Activated CD8-positive, alpha-beta T cell treated with anti-CD3 and anti-CD28 coated beads, Interleukin-2, amount 10 ng/mL, durations not matched to agents 7 days and 5 days (primary cell): ENCODE measurements at places on chromosomes 5 and 9. TPM values are rescaled to one million over a fixed set of nuclear protein-coding genes. Genes with fewer than 3 reads are reported as not detected.

Gene PCDHGA7
- total RNA-seq = not detected

Gene KIF2A
- total RNA-seq = 151 TPM

Gene FCN2
- not detected for total RNA-seq

Gene LCN12
- total RNA-seq = 1.7 TPM

Gene LVRN
- total RNA-seq = not detected

Gene POU5F2
- total RNA-seq = 1.1 TPM

Gene ISL1
- total RNA-seq = not detected

Gene PCDHB3
- not detected for total RNA-seq

GRCh38 chr9:132993511-132993939, 15.0 kb downstream of the GFI1B start:
- no peak for DNase-seq

DNA sequence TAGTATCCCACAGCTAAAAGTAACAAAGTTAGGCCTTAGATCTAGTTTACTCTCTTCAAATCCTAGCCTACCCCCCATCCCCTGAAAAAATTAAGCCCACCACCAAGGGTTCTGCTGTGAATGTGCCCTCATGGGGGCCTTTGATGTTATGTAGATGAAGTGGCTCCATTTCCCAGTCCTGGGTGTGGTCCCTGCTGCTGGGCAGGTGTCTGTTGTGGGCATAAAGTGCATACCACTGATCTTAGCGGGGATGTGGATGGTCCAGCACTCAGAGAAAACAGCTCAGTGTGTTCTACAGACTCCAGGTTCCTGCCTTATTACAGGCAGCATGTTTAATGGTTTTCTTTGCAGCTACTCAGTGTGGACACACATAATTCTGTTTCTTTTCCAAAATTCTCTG, 1.9 kb downstream of the PCBD2 start:
- DNase-seq = no peak

- no peak for DNase-seq
Observed at GRCh38 chr5:126883564-126884245, 106.8 kb downstream of the LMNB1 start.

DNA sequence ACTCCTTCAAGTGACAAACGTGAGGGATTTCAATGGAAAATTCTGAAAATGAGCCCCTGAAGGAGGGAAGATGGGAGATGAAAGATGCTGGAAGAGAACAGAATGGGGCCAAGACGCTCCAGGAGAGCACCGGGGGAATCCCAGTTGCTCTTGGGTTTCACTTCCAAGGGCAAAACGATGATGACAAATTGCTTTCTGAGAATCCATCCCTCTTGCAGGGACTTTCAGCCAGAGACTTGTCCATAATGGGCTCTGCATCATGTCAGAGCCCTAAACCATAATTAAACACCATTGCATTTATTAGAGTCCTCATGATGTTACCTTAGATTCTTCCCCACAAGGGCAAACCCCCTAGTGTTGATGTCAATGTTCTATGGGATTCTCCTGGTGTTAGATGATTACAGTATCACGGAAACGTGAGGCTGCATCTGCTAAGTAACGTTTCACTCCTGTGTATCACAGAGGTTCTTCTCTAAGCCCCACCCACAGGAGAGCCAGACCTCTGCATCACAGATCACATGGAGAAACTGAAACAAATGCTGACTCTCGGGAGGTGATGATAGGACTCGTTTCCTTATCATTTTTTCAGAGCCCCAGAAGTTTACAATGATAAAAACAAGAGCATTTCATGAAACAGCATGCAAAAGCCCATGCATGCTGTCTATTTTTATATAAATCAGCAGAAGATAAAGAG, 114.4 kb downstream of the TENT4A start:
- DNase-seq = peak; percentile 80

GRCh38 chr5:108727236-108727650, 20.5 kb upstream of the FER start:
- no peak for DNase-seq

GRCh38 chr9:127451608-127451857, 223 bp downstream of the LRSAM1 start:
- no peak for DNase-seq

GRCh38 chr5:101796427-101796826, 499.7 kb downstream of the SLCO4C1 start:
- DNase-seq = no peak

GRCh38 chr5:95045181-95045965, 239.5 kb downstream of the MCTP1 start:
- DNase-seq = no peak

- DNase-seq = no peak
Observed at GRCh38 chr5:115946655-115947054, 15.6 kb upstream of the LVRN start.

GRCh38 chr5:143084407-143084806, 314.2 kb downstream of the ARHGAP26 start:
- no peak for DNase-seq

GRCh38 chr5:149869411-149869821, 75.2 kb downstream of the PDE6A start:
- DNase-seq = no peak

GRCh38 chr9:100619194-100619593, 41.3 kb downstream of the CAVIN4 start:
- no peak for DNase-seq

GRCh38 chr9:107488375-107489143, 1.0 kb downstream of the KLF4 start:
- peak; percentile 31 for DNase-seq

- peak; percentile 25 for DNase-seq
Observed at GRCh38 chr9:30078195-30078594, 2306.2 kb upstream of the ACO1 start.

- DNase-seq = no peak
Observed at GRCh38 chr9:133233681-133234432, 24.8 kb upstream of the OBP2B start.

- DNase-seq = no peak
Observed at GRCh38 chr5:179804555-179804947, 2.1 kb downstream of the MGAT4B start.

GRCh38 chr9:91843623-91844148, 106.3 kb downstream of the ROR2 start:
- no peak for DNase-seq

DNA sequence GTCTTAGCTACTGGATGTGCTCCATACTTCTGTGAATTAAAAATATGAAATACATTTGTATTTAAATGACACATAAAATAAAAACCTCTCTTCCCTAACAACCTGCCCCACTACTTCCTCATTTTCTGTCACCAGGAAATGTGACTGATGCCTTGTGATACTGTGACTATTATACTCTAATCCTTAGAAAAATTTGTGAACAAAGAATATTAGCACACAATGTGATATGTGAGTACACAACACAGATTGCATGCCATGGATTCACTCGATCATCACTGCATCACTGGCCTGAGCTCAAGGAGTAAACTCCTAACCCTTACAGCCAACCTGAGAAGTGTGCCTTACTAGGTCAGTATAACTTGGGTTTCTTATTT, 281.0 kb downstream of the EFNA5 start:
- no peak for DNase-seq

- DNase-seq = no peak
Observed at GRCh38 chr9:119044806-119045205, 324.4 kb downstream of the BRINP1 start.

- no peak for DNase-seq
Observed at GRCh38 chr5:27403243-27403882, 365.0 kb upstream of the CDH9 start.
